ENCODE measurements at places on chromosomes 6 and 20.

DNA sequence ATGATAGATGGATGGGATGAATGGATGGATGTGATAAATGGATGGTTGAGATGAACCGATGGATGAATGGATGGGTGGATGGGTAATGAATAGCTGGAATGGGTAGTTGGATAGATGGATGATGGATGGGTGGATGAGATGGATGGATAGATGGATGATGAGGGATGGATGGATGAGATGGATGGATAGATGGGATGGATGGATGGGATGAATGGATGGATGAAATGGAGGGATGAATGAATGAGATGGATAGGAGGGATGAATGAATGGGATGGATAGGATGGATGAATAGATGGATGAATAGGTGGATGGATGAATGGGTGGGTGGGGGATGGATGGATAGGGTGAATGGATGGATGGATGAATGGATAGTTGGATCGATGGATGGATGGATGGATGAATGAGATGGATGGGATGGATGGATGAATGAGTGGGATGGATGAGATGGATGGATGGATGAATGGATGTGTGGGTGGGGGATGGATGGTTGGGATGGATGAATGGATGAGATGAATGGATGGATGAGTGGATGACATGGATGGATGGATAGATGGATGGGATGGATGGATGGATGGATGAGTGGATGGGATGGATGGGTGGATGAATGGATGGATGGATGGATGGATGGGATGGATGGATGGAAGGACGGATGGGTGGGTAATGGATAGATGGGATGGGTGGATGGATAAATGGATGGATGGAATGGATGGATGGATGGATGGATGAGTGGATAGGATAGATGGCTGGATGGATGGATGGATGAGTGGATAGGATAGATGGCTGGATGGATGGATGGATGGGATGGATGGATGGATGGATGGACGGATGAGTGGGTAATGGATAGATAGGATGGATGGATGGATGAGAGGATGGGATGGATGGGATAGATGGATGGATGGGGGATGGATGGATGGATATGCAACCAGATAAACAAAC is 51.4 kb upstream of the PTGIS start:
- no peak for DNase-seq

DNA sequence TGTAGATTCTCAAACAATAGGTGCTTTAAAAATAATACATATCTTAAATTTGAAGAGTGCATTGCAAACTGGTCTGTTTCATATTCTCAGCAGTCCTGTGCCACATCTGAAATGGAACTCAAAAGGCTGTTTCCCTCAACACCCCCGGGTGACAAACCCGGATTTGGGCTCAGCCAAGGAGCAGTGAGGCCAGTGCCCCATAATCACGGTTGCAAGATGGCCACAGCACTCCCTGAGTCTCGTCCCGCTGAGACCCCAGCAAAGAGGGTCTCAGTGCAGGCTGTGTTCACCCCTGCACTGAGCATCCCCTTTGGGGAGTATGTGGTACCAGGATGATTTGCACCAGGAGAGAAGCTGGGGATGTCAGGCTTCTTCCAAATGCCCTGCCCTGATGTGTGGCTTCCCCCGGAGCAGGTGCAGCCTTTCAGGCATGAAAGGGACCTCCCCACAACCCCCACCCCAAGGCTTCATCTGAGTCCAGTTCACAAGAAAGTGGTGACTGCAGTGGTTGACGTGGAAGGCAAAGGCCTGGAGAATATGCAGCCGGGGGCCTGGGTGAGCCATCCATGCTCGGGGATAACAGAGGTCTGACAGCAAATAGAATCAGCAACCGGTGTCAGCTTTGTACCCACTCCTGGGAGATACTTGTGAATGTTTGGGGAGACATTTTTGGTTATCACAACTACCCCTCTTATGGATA is 202.9 kb downstream of the SYNDIG1 start:
- DNase-seq = no peak

DNA sequence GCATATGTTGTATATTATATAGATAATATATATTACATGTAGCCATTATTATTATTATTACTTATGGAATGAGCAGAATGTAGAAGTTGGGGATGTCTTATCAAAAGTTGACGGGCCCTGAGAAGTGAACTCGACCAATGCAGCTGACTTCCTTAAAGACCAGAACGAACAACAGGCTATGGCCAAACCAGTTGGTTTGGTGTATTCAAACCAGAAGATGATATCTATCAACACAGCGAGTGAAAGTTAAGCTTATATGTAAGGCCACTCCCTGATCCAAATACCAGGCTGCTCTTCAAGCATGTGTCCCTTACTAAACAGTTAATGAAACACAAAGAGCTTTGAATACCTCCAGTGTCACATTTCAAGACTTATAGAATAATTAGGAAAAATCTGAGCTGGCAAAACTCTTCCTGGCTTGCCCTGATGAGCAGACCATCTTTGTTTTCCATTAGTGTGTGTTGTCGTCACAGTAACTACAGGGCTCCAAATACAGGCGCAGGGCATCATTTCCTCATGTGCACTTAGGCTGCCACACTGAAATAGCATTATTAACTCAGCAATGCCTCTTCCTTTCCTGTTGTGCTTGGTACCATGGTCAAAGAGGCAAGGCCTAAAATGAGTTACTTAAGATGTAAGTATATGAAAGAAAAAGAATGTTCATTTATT is 6.6 kb downstream of the FILIP1 start:
- DNase-seq = no peak

DNA sequence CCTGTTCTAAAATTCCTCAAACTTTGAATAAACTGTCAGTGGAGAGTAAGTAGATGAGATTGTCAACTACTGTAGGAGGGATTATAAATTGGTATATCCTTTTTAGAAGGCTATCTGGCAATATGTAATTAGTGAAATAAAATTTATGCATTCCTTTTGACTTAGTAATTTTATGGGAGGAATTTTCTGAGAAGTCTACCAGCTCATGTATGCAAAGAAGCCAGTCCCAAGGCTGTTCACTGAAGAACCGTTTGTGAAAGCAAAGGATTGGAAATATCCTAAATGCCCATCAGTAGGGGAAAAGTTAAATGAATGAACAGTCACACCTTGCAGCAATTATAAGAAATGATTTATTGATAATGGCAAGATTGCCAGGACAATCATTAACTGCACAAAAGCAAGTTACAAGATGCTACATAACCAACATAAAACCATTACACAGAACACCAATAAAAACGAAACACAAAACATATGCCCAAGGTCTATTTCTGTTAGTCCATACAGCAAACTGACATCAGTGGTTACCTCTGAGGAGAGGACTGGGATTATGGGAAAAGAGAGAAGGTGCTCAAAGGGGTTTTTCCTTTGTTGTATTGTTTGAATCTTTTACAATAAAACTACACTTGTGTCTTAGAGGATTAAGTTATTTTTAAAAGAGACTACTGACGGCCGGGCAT is 4.6 kb upstream of the DSTN start:
- no peak for DNase-seq

- no peak for DNase-seq
Observed at GRCh38 chr6:127458817-127459216, 372 bp downstream of the KIAA0408 start.

- DNase-seq = no peak
Observed at GRCh38 chr6:37221585-37222124, 35.9 kb upstream of the TBC1D22B start.

GRCh38 chr6:38701551-38701950 is 1.4 kb downstream of the GLO1 start:
- no peak for DNase-seq

- DNase-seq = no peak
Observed at GRCh38 chr6:163711615-163712565, 297.4 kb downstream of the QKI start.

DNA sequence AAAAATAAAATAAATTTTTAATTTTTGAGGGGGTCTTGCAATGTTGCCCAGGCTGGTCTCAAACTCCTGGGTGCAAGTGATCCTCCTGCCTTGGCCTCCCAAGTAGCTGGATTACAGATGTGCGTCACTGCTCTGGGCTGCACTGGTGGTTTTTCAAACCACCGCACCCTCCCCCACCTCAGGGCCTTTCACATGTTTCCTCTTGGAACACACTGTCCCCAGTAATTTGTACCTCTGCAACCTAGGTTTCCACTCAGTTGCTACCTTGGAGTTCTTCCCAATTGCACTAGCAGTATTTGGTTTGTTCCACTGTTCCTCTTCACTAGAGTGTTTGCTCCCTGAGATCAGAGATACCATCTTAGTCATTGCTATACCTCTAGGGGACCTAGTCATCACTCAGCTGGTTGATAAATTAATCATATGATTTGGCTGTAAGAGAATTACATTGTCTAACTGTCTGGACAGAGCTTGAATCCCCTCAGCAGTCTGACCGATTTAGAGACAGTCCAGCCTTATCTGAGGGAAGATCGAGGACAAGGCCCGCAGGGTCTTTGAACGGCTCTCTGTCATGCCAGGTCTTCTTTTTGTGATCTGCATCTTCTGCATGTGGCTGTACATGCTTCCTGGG is 32.0 kb downstream of the CEP43 start:
- no peak for DNase-seq

- no peak for DNase-seq
Observed at GRCh38 chr6:110399219-110400071, 15.9 kb downstream of the DDO start.

DNA sequence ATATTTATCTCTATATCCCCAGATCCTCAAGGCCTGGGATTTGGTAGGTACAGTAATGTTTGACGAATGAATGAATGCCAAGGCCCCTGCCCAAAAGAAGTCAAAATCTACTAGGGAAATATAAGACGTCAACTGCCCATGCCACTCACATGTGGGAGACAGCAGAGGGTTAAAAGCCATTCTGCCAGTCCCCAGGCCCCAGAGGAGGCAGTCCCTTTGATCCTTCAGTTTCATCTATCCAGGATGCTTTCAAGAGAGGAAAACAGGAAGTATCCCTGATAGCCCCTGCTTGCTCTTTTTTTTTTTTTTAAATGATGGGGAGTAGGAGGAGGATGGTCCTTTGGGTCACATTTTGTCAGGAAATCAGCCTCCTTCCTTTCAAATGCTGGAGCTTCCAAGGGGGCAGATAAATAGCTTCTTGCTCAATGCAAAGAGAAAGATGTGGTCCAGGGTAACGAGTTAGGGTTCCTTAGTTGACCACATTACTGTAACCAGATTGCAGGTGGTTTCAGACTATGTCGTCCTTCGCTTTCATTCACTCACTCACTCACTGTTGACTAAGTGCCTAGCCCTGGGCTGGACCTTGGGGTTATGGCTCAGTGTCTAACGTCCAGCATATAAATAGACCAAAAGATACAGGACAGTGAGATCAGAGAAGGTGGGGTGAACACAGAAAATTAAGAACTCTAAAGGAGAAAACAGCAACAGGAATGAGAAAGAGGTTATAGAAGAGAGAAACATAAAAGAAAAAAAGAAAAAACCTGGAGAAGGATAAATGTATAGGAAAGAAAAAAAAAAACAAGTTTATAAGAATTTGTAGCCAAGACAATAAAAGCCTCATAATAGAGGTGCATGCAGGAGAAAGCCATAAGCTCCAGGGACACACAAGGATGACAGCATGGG is 64.6 kb upstream of the PIM1 start:
- no peak for DNase-seq

DNA sequence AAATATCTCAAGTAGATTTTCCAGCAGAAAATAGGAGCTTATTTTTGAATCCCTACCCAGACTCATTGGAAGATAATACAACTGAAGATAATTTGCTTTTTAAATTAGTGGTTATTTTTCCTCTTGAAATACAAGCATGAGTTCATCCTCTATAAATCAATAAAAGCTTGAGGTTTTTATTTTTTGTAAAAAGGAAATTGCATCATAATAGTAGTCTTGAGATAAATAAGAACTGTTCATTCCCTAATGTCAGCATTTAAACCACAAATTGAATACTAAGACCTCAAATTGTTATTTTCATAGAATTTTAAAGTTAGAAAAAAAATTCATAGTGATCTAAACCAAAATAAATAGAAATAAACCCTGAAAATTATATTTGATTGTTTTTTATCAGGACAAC is 719.1 kb downstream of the CD109 start:
- DNase-seq = no peak

GRCh38 chr20:57092112-57092899 is 174.1 kb downstream of the BMP7 start:
- peak; percentile 76 for DNase-seq

DNA sequence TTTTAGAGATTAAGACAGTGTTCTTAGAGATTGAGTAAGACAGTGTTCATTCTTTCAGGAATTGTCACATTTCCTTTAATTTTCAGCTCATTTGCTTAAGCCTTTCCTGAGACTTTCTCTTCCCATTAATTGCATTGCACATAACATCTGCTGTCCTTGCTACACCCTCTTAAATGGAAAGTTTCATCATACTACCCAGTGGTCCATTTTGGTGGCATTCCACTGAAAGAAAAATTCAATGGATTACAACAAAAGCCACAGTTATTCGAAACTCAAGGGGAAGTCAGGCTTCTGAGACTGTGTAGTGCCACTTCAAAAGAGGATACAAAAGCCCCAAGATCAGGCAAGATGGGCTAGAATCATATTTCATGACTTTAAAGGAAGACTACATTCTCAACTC is 64.0 kb downstream of the RSPO3 start:
- DNase-seq = no peak

DNA sequence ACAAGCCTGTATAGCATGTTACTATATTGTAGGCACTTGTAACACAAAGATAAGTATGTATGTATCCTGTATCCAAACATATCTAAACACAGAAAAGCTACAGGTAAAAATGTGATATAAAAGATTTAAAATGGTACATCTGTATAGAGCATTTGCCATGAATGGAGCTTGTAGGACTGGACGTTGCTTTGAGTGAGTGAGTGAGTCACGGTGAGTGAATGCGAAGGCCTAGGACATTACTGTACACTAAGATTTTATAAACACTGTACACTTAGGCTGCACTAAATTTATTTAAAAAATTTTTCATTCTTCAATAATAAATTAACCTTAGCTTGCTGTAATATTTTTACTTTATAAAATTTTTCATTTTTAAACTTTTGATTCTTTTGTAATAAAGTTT is 136.9 kb downstream of the NKAIN2 start:
- DNase-seq = no peak

DNA sequence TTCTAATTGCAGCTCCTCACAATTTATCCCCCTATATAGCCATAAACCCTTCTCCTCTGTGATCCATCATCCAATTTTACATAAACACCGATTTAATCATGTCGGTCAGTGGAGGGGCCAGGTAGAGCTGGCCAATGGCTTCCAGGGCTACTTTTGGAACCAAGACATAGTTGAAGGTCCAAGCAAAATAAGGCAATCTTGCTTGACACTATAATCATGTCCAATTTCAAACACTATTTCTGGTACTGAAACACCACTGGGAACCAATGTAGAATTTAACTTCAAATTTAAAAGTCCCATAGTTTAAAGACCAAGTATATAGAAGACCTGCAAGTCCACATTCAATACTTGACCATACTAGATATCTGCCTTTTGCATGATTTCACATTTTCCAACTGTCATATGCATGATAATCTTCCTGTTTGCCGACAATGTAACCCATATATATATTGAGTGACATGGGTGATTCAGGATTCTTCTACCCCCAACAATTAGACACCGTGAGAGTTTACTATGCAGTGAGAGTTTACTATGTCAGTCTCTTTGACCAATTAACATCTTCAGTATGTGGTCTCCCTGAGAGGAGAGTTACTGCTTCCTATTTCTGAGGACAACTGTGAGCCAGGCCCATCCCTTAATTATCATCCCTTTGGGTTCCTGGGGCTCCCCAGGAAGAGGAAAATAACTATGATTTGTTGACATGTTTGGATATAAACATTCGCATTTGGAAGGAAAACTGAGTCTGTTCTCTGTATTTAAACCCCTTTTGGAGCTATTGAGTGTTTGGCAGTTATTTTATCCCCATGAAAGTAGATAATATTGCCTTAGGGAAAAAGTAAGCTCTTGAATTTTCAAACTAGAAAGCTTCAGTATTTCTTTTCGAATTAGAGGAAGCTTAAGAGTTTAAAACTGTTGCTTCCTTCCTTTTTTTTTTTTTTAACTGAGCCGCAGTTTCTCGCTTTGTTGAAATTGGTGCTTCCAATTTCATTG is 31.8 kb downstream of the SAMD3 start:
- DNase-seq = no peak
